ENCODE measurements at places on chromosomes 1 and 21.

GRCh38 chr1:59516881-59517280 lies 220.0 kb downstream of the FGGY start:
- no peak for DNase-seq

DNA sequence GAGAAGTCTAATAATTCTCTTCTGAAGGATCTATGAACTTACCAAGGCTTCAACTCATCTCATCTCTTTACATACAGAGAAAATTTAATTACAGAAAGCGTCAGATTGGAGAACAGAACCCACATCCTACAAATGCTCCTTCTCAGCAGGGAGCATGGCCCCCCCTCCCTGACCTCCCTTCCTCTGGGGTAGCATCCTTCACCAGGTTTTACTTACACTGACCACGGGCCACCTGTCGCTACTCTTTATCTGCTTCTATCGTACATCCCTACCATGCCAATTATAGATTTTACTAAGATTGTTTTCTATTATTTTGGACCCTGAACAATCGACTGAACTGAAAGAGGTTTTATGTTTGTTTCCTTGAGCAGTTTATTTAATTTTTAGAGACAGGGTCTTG lies 25.8 kb downstream of the RIPPLY3 start:
- DNase-seq, result no peak

DNA sequence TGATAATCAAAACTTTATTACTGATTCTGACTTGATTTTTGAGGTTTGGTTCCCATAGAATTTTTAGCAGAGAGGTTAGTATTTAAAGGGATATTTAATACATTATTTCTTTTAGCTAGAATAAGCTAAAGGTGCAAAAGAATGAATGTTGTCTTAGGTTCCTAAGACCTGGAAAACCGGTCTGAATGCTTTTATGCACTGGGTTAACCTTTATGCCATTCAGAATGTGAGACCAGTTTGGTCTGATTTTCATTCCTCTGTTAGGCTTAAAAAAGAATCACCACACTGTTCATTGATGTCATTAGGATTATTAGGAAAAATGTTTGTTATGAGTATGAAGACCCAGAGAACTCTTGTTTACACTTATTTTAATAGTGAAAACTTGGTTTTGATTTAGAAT lies 30.1 kb downstream of the RAP1A start:
- no peak for DNase-seq

GRCh38 chr1:160607011-160607671 lies 27.8 kb upstream of the CD84 start:
- peak; percentile 90 for DNase-seq

DNA sequence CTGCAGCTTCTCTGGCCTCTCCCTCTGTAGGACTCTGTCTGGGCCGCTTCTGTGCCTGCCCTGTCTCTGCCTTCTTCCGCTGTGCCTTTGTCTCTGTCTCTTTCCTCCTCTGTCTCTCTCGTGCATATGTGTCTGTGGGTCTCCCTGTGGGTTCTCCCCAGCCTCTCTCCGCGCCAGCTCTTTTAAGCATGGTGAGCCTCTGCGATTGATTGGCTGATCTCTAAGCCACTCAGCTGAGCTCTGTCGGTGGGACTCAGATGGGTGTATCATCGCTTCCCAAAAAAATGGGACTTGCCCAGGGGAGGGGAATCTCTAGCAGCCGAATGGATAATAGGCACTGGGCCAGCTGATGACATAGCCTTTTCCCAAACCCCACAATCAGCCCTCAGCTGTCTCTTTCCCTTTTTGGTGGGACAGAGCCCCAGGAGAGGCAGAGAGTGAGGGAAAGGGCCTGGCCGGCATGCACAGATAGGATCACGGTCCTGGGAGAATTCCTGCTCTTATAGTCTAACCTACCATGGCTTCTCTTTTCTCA lies at the start of gene ADAMTS4:
ADAMTS4 (minus strand) TSS at position 158 of the 535 bp plus-strand sequence. CDS start 427 bp downstream, outside the sequence.
- no peak for DNase-seq

DNA sequence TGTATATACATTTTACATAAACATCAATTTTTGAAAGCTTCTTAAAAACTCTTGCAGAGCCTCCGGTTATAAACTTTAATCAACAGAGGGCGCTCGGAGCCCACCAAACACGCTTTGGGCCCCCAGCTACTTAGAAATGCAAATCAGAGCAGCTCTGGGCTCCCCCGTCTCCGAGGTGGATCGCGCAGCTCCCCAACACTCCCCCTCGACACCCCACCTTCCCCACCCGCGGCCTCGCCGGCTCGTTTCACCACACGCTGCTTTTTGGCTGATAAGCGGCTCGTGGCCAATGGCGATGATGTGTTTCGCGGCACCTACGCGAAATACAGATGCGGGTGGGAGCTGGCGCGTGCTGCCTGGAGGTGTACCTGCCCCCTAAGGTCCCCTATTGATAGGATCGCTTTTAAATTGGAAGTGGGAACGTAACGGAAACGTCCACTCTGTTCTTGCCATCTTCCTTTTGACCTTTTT lies 1.7 kb upstream of the KIF26B start:
- DNase-seq, result peak; percentile 71

DNA sequence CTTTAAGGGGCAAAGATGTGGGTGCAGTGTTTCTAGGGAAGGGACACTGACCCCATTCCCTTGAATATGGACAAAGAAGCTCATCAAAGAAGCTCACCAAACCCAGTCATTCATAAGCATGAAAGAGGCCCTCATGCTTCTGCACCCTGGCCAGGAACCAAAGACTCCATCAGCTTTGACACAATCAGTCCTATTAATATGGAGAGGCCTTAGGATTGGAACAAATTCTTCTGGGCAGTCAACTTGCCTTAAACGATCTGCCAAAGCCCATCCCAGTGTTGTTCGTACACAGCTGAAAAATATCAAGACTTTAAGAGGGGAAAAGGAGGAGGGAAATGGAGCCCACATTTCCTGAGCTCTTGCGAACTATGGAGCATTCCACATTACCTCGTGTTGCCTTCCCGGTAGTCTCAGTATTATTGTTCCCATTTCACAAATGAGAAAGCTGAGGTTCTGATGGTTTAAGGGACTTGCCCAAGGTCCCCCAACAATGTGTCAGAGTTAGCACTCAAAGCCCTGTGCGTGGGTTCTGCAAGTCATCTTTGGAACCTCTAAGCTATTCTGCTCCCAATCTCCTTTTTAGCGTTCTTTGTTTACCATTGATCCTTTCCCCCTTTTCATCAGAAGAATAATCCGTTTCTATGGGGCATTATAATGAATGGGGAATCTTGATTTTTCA lies 161.9 kb downstream of the ZBTB18 start:
- no peak for DNase-seq

DNA sequence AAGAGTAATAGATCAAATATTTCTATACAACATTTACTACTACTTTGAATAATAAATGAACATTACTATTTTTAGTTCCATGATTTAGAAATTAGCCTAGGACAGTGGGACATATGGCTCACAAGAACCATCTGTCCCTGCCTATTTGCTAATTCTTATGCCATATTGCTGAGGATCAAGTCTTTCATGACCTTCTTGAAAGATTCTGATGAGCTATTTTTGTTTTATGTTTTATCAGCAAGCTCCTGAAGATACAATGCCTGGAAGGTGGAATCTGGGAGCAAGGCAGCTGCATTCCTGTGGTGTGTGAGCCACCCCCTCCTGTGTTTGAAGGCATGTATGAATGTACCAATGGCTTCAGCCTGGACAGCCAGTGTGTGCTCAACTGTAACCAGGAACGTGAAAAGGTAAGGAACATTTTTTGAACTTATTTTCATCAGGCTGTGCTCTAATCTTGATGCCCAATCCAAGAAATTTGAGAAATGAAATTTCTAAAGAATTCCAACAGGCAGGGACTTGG lies 326.7 kb downstream of the PAPPA2 start:
- DNase-seq, result no peak

DNA sequence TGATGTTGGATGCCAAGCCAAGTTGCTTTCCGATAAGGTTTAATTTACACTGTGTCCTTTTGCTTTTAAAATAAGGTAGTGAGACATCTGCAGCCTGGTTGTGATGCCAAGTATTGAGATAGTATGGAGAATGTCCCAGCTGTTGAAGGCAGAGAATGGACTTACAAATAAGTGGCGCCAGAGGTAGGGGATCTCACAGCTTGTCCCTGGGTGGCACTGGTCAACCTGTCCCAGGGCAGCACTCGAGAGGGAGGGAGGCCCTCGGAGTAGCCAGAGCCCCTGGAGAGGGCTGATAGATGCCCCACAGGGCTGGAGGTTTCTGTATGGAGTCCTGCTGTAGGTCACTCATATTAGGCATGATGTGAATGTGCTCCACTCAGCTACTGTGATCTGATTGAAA lies 98.5 kb downstream of the GALNT2 start:
- DNase-seq, result no peak

- DNase-seq, result no peak
Observed at GRCh38 chr1:39808784-39809517, 20.3 kb upstream of the BMP8B start.

- peak; percentile 45 for DNase-seq
Observed at GRCh38 chr1:211259638-211260126, 516 bp downstream of the RCOR3 start.

DNA sequence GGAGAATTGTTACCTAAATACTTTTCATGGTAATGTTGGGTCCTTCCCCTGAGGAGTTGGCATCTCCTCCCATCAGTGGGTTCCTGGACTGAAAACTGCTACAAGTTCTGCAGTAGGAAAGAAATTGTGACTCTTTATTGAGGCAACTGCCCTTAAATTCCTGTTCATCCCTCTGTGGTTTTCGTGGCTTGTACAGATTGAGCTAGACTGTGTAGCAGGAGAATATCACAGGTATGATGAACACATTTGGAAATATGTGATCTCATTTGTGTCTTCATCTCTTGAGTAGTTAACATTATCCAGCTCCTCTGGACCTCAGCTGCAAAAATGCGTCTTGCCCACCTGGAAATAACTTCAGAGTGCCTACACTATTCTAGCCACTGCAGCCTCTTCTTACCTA lies 390.6 kb downstream of the PTPRC start:
- no peak for DNase-seq

DNA sequence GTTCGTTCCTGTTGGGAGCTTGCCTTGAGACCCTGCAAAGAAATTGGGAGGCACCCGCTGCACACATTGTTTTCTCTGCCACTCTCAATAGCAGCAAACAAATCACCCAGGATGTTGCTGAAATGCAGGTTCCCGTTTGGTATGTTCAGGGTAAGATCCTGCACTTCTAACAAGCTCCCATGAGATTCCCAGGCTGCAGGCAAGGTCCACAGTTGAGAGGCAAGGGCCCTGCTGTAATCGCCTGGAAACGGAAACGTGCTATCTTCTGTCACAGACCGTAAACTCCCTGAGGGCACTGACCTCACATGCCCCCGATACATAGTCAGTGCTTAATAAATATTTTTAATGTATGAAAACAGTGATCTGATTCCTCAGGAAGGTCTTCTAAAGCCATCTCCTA lies 37.8 kb downstream of the XCL1 start:
- no peak for DNase-seq

DNA sequence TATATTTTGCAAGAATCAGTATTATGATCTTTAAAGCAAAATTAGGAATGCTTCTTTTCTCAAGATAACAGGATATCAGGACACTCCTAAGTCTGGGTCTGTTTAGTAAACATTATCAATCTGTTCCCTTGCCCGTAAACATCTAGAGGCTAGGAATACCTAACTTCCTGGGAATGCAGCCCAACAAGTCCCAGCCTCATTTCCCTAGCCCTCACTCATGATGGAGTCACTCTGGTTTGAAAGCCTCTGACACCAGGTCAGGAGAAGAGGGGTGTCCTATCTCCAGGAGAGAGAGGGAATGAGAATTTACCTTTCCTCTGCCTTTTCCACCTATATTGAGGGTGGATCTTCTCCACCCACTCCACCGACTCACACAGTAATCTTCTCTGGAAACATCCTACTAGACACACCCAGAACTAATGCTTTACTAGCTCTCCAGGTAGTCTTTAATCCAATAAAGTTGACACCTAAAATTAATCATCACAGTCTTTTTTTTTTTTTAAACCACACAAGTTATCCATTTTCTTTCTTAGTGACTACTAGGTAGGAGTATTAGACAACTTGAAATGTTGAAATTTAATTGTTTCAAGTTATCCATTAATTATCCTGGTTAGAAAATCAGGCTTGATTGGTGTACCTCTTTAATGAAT lies 659.3 kb downstream of the USP25 start:
- DNase-seq, result no peak

GRCh38 chr1:229717786-229718576 lies 91.9 kb downstream of the URB2 start:
- DNase-seq, result no peak

DNA sequence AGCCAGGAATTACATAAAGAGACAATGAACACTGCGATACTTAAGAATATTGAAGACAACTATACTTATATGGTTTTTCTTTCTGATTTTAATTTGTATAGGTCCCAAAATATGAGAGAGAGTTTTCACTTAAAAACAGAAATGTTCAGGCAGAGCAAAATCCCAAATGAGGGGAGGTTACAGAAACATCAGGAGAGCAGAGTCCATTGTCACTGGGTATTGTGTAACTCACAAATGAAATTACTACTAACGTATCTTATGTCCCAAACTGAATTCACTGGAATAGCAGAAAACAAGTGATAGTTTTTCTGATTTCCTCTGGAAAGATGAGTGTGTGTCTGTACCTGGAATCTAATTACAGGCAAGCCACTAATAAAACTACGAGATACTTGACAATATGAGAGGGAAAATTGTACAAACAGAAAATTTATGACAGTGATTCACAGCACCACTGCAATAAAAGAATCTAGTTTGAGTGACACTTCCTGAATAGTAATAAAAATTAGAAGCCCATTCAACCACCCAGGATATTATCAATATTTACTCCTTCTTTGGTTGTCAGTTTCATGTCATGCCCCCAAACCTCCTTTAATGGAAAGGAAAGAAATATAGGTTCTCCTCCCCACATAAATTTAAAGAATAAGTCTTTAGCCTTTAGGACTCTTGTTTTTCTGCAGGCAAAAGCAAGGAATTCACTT lies 522.6 kb downstream of the ADGRL2 start:
- DNase-seq, result no peak

DNA sequence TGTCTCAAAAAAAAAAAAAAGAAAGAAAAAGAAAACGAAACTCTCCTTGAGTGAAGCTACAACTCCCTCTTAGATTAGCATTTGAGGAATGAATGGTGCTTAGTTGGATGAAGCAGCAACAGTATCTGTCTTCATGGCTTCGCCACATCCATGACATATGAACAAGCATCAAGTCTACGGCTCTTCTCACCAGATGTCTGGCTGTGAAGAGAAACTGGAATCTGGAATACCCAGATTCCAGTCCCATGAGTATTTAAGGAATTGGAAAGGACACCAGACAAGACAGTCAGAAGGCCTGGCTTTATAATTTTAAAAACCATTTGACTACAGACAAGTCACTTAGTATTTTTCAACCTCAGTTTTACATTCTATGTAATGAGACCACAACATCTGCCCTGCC lies 38.0 kb upstream of the TADA1 start:
- DNase-seq, result no peak

DNA sequence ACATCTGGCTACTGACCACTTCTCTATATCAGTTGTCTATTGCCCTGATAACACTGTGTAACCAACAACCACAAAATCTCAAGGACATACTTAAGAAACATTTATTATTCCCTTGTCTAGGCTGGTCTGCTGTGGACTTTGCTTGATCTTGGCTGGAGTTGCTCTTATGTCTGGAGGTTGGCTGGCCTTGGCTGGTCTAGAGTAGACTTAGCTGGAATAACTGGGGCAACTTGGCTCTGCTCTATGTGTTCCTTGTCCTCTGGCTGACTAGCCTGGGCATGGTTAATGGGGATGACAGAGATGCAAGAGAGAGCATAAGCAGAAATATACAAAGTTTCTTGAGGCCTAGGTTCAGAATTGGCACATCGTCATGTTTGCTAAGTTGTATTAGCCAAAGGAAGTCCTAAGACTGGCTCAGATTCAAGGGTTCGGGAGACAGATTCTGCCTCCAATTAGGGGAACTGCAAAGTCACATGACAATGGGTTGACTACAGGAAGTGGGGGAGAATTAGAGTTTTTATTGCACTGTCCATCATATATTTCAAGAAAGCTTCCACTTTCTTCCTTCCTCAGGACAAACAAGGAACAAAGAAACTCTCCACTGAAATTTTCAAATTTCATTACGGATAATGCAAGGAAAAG lies 61.4 kb upstream of the HMCN1 start:
- no peak for DNase-seq
